Skeletal muscle cell (primary cell): ENCODE measurements at places on chromosomes 3 and 15.

GRCh38 chr15:88769161-88769971 is 33.9 kb upstream of the ACAN start:
- DNase-seq, result no peak

GRCh38 chr3:108669208-108669607 is 79.7 kb downstream of the DZIP3 start:
- no peak for DNase-seq

- no peak for DNase-seq
Observed at GRCh38 chr15:42919799-42920518, 619 bp downstream of the TTBK2 start.

GRCh38 chr3:47010111-47010712 is 30.7 kb downstream of the NBEAL2 start:
- no peak for DNase-seq
